Osteocyte (in vitro differentiated cells): ENCODE measurements at places on chromosomes 1 and 21. TPM values are rescaled to one million over a fixed set of nuclear protein-coding genes. Genes with fewer than 3 reads are reported as not detected.
A peak's percentile ranks its signal among the peaks of the same experiment; 100 is the strongest.

- H3K36me3 ChIP-seq, result no peaks in the 10 kb centered on the region
- peaks cover 21% of the 10 kb centered on the region for H3K27me3 ChIP-seq
- peaks cover 2% of the 10 kb centered on the region for H3K4me1 ChIP-seq
- DNase-seq, result no peak
Observed at GRCh38 chr1:236468625-236469024, 55.2 kb upstream of the LGALS8 start.

- peaks cover 4% of the 10 kb centered on the region for H3K27me3 ChIP-seq
- no peak overlapping the region for H3K27ac ChIP-seq
- H3K4me1 ChIP-seq, result peaks cover 11% of the 10 kb centered on the region
- no peak for DNase-seq
- no peak overlapping the region for H3K4me3 ChIP-seq
Observed at GRCh38 chr1:232707142-232707541, 77.2 kb upstream of the SIPA1L2 start.

DNA sequence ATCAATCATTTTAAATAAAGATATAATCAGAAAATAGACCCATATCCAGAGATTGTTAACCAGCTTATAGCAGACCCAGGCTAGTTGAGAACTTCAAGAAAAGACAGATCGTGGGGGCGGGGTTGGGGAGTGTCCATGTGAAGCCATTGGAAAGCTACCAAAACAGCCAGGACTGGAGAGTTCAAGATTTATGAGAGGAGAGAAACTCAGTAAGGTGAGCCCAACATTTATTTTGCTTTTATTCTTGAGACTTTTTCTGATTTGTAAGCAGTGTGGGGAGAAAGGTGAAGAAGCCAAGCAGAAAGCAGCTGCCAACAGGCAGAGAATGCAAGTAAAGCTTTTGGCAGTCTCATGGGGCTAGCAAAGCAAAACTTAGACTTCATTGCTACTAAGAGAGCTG lies 179.9 kb downstream of the VPS13D start:
- peak overlapping the region; percentile 1 for H3K27ac ChIP-seq
- H3K4me3 ChIP-seq, result no peak overlapping the region
- no peaks in the 10 kb centered on the region for H3K27me3 ChIP-seq
- peaks cover 29% of the 10 kb centered on the region for H3K4me1 ChIP-seq
- peaks cover 58% of the 10 kb centered on the region for H3K36me3 ChIP-seq

GRCh38 chr1:14567056-14567455 lies 31.4 kb upstream of the KAZN start:
- no peaks in the 10 kb centered on the region for H3K4me1 ChIP-seq
- no peak overlapping the region for H3K4me3 ChIP-seq
- no peaks in the 10 kb centered on the region for H3K36me3 ChIP-seq

DNA sequence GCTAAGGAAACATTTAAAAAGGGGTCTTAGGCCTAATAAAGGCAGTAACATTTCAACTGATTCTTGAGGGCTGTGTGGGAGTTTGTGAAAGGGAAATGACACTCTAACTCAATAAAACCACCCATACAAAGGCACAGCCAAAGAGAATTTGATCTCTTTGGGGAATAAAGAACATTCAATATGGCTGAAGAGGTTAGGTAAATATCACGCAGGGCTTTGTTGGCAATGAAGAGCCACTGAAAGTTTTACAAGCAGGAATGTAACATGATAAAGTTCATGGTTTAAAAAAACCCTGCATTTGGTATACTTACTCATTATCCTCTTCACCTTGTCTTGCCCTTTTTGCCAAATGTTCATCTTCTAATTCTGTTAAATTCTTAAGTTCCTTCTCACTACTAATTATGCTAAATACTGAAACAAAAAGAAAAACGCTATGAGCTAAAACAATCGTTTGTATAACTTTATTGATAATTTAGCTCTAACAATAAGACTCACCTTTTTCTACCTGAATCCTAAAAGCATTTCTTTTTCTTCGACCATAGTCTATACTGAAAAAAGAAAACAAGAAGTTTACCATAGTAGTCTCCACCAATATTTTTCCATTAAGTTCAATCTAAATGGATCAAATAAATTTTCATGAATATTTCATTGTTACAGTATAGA lies 12.5 kb downstream of the NVL start:
- no peak overlapping the region for H3K27ac ChIP-seq
- H3K4me3 ChIP-seq, result no peak overlapping the region
- H3K36me3 ChIP-seq, result peaks cover 29% of the 10 kb centered on the region
- H3K4me1 ChIP-seq, result peaks cover 3% of the 10 kb centered on the region

DNA sequence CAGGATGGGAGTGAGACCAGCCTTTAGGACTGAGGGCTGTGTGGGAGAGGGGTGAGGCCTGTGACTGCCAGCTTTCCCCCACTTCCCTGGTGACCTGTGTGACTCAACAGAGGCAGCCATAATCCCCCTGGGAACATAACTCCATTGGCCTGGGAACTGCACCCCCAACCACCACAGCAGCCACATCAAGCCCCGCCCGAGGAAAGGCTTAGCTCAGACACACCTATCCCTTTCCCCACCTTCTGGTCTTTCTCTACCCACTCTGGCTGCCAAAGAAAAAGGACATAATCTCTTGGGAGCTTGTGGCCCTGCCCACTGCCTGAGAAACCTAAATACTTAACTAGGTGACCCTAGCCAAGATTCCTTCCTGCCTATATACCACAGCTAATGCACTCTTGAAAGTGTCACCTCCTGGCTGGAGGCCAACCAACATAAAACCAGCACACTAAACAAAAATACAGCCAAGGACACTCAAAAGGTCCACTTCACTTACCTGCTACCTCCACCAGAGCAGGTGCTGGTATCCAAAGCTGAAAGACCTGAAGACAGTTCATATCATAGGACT lies 406.6 kb upstream of the CAMK1G start:
- H3K4me1 ChIP-seq, result no peaks in the 10 kb centered on the region
- DNase-seq, result no peak
- H3K36me3 ChIP-seq, result no peaks in the 10 kb centered on the region

- H3K27ac ChIP-seq, result peak overlapping the region; percentile 89
- H3K27me3 ChIP-seq, result no peaks in the 10 kb centered on the region
- H3K4me3 ChIP-seq, result peak overlapping the region; percentile 94
- no peak for DNase-seq
Observed at GRCh38 chr1:68228851-68229250, 3.5 kb downstream of the WLS start.

- H3K27me3 ChIP-seq, result no peaks in the 10 kb centered on the region
- no peak overlapping the region for H3K4me3 ChIP-seq
- H3K4me1 ChIP-seq, result no peaks in the 10 kb centered on the region
- no peak overlapping the region for H3K27ac ChIP-seq
- no peak for DNase-seq
- no peaks in the 10 kb centered on the region for H3K36me3 ChIP-seq
Observed at GRCh38 chr1:210340311-210340710, 11.6 kb downstream of the HHAT start.

DNA sequence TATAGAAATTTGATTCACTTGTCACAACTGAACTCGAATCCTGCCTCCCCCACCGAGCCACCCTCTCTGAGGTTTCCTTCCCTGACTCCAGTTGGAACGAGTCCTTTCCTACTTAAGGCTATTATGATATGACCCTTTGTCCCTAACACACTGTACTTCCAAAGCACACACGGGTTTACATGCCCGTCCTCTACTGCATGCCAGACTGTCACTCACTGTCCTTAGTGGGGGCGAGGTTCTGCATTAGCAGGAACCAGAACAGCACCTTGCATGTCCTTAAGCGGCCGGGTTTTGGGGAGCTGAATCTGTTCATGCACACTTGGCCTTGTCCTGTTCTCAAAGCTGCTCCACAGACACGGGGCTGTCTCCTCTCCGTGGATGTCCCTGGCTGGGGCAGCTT lies 164.6 kb upstream of the KCNJ6 start:
- DNase-seq, result no peak
- no peak overlapping the region for H3K27ac ChIP-seq
- no peaks in the 10 kb centered on the region for H3K4me1 ChIP-seq
- H3K27me3 ChIP-seq, result peaks cover 13% of the 10 kb centered on the region

DNA sequence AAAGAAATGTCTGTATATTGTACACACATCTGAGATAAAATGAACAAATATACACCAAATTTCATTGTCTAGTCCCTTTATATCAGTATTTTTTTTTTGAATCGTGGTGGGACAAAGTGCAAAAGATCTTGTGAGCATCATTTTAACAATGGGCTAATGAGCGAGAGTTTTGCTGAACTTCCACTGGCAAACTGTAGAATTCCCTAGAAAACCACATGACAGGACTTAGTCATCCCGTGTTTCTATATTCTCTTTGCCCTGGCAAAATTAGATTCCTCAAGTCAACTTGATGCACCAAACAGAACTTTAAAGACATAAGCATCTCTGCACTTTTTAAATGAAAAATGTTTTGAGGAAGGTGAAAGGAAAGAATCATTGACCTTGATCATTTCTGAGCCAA lies 488.2 kb upstream of the PTBP2 start:
- no peak overlapping the region for H3K4me3 ChIP-seq
- no peak overlapping the region for H3K27ac ChIP-seq
- H3K27me3 ChIP-seq, result no peaks in the 10 kb centered on the region
- DNase-seq, result no peak
- H3K36me3 ChIP-seq, result no peaks in the 10 kb centered on the region

DNA sequence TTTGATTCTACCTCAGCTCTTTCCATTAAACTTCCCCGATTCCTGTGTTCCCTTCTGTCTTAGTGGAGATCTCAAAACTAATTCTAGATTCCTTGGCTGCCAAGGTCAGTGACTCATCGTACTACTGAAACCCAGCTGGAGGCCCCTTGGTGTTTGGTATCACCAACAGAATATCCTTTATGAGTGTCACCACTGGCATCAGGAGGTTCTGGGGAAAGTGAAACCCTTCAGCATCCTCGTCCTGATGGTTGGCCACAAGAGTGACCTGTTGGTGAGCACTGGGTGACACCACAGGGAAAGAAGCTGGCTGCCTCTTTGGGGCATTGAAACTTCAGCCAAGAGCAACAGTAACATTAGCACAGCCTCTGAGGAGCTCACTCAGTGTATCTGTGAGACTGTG lies 9.6 kb downstream of the RAB42 start:
- peak overlapping the region; percentile 89 for H3K27ac ChIP-seq
- H3K4me3 ChIP-seq, result peak overlapping the region; percentile 15
- peaks cover 5% of the 10 kb centered on the region for H3K36me3 ChIP-seq
- DNase-seq, result peak; percentile 86
- H3K27me3 ChIP-seq, result no peaks in the 10 kb centered on the region
- peaks cover 18% of the 10 kb centered on the region for H3K4me1 ChIP-seq

GRCh38 chr1:9315411-9316079 lies 22.9 kb downstream of the SPSB1 start:
- H3K36me3 ChIP-seq, result peaks cover 5% of the 10 kb centered on the region
- peaks cover 61% of the 10 kb centered on the region for H3K4me1 ChIP-seq
- peak overlapping the region; percentile 47 for H3K4me3 ChIP-seq
- no peak for DNase-seq
- peak overlapping the region; percentile 96 for H3K27ac ChIP-seq
- H3K27me3 ChIP-seq, result no peaks in the 10 kb centered on the region

GRCh38 chr21:39696196-39696595 lies 48.8 kb upstream of the IGSF5 start:
- no peaks in the 10 kb centered on the region for H3K36me3 ChIP-seq
- DNase-seq, result no peak
- H3K4me3 ChIP-seq, result no peak overlapping the region
- no peak overlapping the region for H3K27ac ChIP-seq

DNA sequence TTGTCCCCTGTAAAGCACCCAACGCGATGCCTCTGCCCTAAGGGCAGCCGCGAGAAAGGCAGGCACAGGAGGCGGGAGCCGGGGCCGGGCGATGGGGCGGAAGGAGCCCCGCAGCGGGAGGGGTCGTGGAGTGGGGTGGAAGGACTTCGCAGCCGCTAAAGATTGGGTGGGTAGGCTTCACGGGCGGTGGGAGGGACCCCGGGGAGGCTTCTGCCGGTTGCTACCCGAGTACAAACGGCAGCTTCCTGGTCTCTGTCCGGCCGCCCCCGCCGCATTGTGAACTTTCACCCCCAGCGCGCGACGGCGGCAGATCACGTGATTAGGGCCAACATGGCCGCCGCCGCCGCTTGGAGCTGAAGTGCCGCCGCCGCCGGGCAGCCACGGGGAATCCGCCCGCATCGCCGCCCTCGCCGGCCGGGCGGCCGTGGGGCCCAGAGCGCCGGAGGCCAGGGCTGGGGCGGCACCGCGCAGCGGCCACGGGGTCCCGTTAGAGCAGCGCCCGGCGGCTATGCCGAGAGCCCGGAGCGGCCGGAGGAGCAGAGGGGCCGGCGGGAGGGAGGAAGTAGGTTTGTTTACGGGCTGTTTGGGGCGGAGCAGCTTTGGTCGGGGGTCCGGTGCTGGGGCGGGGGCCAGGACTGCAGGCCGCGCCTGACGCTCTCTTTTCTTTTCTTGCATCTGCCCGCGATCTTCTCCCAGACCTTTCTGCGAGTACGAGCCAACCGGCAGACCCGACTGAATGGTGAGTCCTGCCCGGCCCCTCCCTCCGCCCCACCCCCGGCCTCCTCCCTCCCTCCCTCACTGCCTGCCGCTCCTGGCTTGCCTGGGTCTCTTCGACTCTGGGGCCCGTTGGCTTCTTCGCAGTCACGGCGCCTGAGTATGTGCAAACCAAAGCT lies 42.4 kb downstream of the TMEM53 start:
- DNase-seq, result peak; percentile 96
- peak overlapping the region; percentile 86 for H3K4me3 ChIP-seq
- no peaks in the 10 kb centered on the region for H3K27me3 ChIP-seq
- H3K36me3 ChIP-seq, result peaks cover 25% of the 10 kb centered on the region

DNA sequence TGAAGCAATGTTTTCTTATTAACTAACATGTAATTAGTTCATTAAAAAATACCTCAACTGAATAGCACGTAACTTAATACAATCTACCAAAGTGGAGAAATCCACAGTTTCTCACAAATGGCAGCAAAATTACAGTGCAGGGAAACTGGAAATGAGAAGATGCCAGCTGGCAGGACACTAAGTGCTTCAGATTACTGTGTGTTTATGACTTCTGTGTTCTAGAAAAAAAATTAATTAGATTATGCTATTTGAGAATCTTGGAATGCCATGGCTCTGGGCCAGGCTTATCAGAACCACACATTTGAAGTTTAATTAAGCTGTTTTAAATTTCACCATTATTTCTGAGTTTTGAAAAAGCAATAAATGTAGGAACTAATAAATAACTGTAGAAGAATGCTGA lies 357.6 kb downstream of the TGFB2 start:
- H3K27ac ChIP-seq, result no peak overlapping the region
- no peak overlapping the region for H3K4me3 ChIP-seq
- no peaks in the 10 kb centered on the region for H3K27me3 ChIP-seq
- no peaks in the 10 kb centered on the region for H3K36me3 ChIP-seq
- DNase-seq, result no peak

DNA sequence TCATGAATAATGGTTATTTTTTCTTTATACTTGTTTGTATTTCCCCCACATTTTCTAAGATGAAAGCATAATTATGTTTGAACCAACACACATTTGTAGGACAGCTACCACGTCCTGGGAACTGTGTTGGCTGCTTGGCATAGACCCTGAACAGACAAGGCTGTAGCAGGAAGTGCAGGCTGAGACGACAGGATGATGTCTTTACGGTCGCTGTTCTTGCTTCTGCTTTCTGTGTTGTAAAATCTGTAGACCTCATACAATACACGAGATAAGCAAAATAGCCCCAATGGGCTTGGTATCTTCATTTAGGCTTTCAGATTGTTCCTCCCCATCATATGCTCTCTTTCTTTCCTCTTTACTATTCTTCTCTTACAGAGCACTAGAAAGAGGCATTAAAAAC lies 23.3 kb upstream of the OTUD3 start:
- no peak overlapping the region for H3K27ac ChIP-seq
- no peak overlapping the region for H3K4me3 ChIP-seq
- H3K27me3 ChIP-seq, result no peaks in the 10 kb centered on the region
- no peak for DNase-seq
- H3K4me1 ChIP-seq, result peaks cover 3% of the 10 kb centered on the region
- peaks cover 4% of the 10 kb centered on the region for H3K36me3 ChIP-seq

MAEL gene
- not detected in 2 replicates for total RNA-seq

PPM1J gene
- total RNA-seq, result 0.67 and 1.1 TPM in 2 replicates

FOXO6 gene
- 0.81 and 0.99 TPM in 2 replicates for total RNA-seq

HSPG2 gene
- 197 and 230 TPM in 2 replicates for total RNA-seq

TSTD1 gene
- total RNA-seq, result 0.73 TPM in 1 of 2 replicates, not detected in the other

SYT11 gene
- total RNA-seq, result 5.3 TPM in 2 replicates

OR4F29 gene
- not detected in 2 replicates for total RNA-seq

FAM131C gene
- total RNA-seq, result 0.73 and 1.2 TPM in 2 replicates

PRAMEF4 gene
- total RNA-seq, result not detected in 2 replicates
